Chondrocyte (in vitro differentiated cells): ENCODE measurements at places on chromosomes 5 and 9. TPM values are rescaled to one million over a fixed set of nuclear protein-coding genes. Genes with fewer than 3 reads are reported as not detected.

- H3K27ac ChIP-seq: no peak overlapping the region
- H3K27me3 ChIP-seq: no peaks in the 10 kb centered on the region
- no peaks in the 10 kb centered on the region for H3K36me3 ChIP-seq
- no peak overlapping the region for H3K4me3 ChIP-seq
- H3K4me1 ChIP-seq: peaks cover 3% of the 10 kb centered on the region
These were observed 102.5 kb downstream of the GPBP1 start for GRCh38 chr5:57276353-57276752.

DNA sequence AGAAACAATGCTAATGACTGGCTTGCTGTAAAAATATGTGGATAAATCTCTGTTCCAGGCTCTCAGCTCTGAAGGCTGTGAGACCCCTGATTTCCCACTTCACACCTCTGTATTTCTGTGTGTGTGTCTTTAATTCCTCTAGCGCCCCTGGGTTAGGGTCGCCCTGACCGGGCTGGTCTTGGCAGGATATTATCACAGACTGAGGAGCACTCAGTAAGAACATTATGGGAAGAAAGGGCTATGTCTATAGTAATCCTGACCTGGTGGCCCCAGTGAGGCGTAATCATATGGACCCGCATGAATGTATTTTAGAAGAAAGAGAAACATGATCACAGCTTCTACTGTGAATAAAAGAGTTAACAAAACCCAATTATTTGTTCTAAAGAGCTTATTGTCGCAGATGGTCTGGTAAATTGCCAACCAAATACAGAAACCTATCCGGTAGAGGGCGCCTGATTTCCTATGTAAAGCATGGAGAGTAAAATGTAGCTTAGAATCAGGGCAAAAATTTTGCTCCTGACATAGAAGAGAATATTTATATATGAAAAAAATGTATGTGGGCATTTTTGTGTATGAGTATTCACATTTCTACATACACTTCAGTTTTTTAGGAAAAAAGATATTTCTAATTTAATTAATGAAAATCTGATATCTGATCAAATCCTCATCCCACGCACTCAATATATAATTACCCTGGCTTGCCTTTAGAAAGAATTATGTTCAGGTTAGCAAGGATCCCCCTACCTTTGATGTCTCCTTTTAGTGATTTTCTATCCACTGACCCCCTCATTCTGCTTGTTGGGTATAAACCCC is 5.8 kb upstream of the IFNA1 start:
- no peak overlapping the region for H3K4me3 ChIP-seq
- H3K27me3 ChIP-seq: peaks cover 55% of the 10 kb centered on the region
- H3K27ac ChIP-seq: no peak overlapping the region
- H3K36me3 ChIP-seq: no peaks in the 10 kb centered on the region
- DNase-seq: no peak

DNA sequence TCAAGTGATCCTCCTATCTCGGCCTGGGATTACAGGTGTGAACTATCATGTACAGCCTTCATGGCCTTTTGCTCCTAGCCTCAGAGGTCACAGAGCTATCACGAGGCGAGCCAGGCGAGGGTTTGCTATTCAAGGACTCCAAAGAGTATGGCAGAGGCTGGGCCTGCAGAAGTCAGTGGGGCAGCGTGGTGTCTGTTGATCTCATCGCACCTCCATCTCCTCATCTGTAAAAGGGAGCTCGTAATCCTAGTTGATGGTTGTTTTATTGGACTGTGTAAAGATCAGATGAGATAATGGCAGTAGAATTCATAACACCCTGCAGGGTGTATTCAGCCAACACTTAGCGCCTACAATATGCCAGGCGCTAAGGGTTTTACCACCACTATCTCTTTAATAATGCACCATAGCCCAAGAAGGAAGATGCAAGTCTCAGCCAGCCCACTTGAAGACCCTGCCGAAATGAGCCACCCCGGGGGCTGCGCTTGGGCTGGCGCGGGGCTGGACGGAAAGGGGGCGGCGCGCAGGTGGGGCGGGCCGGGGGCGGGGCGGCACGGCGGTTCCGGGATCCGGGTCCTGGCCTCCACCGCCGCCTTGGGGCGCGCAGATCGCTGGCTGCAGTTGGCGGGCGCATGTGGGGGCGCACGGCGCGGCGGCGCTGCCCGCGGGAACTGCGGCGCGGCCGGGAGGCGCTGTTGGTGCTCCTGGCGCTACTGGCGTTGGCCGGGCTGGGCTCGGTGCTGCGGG is at the start of gene GALNT12:
Gene GALNT12, plus strand, starts transcription at position 601 of the 744 bp plus-strand sequence. Its CDS starts 29 bp downstream, at position 630.
- peaks cover 11% of the 10 kb centered on the region for H3K4me1 ChIP-seq
- no peak within 1 kb of the TSS for H3K27ac ChIP-seq
- H3K27me3 ChIP-seq: peaks cover 46% of the 10 kb centered on the region
- H3K4me3 ChIP-seq: peak within 1 kb of the TSS; percentile 68
- no peak for DNase-seq
- no peaks in the 10 kb centered on the region for H3K36me3 ChIP-seq

The FCN2 gene
- not detected in 3 replicates for total RNA-seq

The PTPDC1 gene
- total RNA-seq: 14.9 to 24.0 TPM (median 16.0 TPM) in 3 replicates
